ENCODE measurements at places on chromosomes 3 and 15.

DNA sequence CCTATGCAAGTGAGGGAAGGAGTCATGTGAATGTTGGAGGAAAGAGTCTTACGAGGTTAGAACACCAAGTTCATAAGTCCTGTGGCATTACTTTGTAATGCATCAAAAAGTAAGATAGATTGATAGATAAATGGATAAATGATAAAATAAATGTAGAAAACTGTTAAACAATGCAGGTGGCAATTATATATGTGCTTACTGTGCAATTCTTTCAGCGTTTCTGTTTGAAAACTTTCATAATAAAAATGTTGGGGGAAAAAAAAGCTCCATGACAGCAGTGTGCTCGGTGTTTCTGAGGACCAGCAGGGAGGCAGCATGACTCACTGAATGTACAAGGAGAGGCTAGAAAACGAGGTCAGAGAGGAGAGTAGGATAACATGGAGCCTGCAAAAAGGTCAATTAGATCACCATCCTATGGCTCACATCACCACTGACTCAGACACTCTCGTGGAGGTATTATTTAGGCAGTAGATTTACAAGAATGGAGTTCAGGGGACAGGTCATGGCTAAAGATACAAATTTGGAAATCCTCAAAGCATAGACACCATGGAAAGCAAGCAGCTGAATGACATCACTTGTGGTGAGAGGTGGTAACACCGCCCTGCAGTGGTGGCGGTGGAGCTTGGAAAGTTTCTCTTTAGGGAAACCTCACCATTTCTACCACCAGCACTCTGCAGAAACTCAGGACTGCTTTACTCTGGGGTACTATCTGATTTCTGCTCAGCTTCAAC is 219.8 kb downstream of the CTNNB1 start:
- no peak for DNase-seq

GRCh38 chr3:156902916-156903315 is 76.8 kb downstream of the LEKR1 start:
- no peak for DNase-seq

DNA sequence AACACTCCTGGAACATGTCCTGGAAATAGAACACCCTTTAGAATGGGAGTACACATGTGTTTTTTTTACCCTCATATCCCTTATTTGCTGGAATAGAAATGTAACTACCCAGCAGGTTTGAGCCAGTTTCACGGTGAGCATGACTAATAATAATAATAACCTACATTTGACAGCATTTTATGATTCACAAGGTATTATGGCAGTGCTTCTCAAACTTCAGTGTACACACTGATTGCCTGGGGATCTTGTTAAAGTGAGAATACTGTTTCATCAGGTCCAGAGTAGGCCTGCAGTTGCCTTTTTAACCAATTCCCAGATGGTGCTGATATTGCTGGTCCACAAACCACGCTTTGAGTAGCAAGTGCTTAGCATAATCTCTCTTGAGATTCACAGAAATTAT is 63.9 kb downstream of the NFKBIZ start:
- no peak for DNase-seq

- DNase-seq, result no peak
Measured at GRCh38 chr3:186953011-186953487, 22.7 kb downstream of the ST6GAL1 start.

- DNase-seq, result no peak
Measured at GRCh38 chr3:15899388-15899787, 101.6 kb upstream of the ANKRD28 start.

DNA sequence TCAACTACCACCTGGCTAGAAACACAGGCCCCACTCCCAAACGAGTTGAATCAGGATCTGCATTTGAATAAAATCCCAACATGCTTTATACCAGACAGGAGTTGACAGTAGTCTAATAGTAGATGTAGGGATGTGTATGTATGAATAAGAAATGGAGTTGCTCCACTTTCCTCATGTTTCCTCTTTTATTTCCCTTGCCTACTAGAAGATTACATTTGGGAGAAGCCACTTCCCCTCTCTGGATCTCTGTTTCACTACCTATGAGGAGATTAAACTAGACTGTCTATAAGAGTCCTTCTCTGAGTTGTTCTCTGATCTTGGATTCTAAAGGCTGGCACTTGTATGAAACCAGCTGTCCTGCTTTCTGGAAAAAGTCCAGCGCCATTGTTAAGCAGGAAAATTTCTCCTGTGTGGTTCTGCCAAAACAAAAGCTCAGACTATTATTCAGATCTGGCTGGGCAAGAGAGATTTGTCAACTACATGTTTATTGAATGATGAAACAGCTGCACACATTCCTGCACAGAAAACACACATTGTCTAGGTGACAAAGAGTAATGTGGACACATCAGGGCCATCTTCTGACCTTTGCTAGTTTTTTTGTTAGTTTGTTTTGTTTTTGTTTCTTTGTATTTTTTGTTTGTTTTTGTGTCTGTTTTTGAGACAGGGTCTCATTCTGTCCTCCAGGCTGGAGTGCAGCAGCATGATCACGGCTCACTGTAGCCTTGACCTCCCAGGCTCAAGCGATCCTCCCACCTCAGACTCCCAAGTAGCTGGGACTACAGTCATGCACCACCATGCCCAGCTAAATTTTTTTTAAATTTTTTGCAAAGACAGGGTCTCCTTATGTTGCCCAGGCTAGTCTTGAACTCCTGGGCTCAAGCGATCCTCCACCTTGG is 29.9 kb downstream of the ACP3 start:
- DNase-seq, result no peak

Data from activated CD8-positive, alpha-beta memory T cell treated with anti-CD3 and anti-CD28 coated beads for 48 hours (primary cell).